ENCODE measurements at places on chromosomes 2 and 18. TPM values are rescaled to one million over a fixed set of nuclear protein-coding genes. Genes with fewer than 3 reads are reported as not detected.

The PDCL3 gene
- 45.2 TPM for total RNA-seq

The CCDC148 gene
- not detected for total RNA-seq

DNA sequence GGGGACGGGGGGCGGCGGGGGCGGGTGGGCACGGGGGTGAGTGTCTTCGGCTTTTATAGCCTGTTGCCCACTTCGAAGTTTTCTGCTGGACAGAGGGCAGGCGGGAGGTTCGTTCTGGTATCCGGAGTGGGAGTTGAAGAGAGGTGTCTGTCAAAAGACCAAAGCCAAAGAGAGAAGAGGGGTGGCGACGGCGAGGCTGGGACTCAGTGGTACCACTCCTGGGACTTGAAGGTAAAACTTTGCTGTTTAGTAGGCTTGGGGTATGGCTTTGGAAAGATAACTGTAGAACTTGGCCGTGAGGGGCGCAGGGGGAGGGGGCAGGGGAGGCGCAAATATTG is 215.8 kb upstream of the DTNA start:
- H3K27me3 ChIP-seq, result peaks cover 4% of the 10 kb centered on the region
- no peak overlapping the region for H3K27ac ChIP-seq
- no peaks in the 10 kb centered on the region for H3K36me3 ChIP-seq
- no peak for DNase-seq
- no peaks in the 10 kb centered on the region for H3K4me1 ChIP-seq

DNA sequence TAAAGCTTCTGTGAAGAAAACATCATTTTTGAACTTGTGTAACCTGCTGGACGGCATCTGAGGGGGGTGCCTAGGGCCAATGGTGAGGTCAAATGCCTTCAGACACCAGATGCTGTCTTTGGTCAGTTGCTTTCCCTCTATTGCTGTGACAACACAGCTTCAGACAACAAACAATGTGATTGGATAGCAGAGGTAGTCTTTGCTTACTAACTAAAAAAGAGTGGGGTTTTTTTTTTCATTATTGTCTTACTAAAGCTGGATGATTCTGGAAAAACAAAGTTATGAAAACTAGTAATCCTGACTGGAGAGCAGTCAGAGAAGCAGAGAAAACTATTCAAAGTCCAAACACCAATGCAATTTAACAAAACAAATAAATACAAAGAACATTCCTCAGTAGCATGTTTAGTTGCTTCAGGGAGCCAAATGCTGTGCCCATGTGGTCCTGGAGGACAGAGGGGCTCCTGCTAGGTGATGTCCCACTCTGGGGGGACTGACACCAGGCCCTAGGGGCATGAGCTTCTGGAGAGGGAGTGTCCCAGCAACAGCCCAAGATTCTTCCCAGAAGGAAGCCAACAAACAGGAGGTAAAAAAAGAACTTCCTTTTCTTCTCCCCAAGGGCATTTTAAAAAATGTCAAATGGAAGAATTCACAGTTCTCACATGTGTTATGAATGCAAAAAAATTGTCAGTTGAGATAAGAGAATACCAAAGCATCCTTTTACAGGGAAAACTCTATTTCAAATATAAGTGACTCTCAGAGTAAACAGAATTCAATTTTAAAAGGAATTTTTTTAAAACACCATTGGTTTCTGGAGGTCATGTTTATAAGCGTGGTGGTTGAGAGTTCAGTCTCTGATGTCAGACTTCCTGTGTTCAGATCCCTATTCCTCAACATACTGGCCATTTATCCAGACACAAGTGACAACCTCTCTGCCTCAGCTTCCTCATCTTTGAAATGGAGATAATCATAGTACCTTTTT is 181.1 kb upstream of the PGAP1 start:
- no peaks in the 10 kb centered on the region for H3K4me1 ChIP-seq

DNA sequence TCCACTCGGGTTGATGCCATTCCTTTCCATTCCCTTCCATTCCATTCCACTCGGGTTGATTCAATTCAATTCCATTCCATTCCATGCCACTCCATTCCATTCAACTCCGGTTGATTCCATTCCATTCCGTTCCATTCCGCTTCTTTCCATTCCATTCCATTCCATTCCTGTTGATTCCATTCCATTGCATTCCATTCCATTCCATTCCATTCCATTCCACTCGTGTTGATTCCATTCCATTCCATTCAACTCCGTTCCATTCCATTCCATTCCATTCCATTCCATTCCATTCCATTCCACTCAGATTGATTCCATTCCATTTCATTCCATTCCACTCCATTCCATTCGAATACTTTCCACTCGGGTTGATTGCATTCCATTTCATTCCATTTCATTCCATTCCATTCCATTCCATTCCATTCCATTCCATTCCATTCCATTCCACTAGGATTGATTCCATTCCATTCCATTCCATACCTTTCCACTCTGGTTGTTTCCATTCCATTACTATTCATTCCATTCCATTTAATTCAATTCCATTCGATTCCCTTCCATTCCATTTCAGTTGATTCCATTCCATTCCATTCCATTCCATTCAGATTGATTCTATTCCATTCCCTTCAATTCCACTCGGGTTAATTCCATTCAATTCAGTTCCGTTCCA is 1141.8 kb downstream of the RPIA start:
- DNase-seq, result no peak
- no peaks in the 10 kb centered on the region for H3K27me3 ChIP-seq
- H3K27ac ChIP-seq, result no peak overlapping the region
- H3K4me1 ChIP-seq, result no peaks in the 10 kb centered on the region
- no peaks in the 10 kb centered on the region for H3K36me3 ChIP-seq
- no peak overlapping the region for H3K4me3 ChIP-seq

DNA sequence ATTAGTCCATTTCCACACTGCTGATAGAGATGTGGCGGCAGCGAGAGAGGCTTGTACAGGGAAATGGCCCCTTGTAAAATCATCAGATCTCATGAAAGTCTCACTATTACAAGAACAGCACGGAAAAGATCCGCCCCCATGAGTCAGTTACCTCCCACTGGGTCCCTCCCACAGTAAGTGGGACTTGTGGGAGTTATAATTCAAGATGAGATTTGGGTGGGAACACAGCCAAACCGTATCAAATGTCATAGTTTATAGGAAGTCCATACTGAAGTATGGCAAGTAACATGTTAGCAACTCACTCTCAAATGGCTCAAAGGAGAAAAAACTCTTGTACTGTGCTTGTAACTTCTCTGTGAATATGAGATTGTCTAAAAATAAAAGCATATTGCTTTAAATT is 56.1 kb downstream of the FARP2 start:
- H3K36me3 ChIP-seq, result peaks cover 46% of the 10 kb centered on the region
- no peak for DNase-seq
- no peak overlapping the region for H3K4me3 ChIP-seq
